ENCODE measurements at places on chromosomes 7 and 10. TPM values are rescaled to one million over a fixed set of nuclear protein-coding genes. Genes with fewer than 3 reads are reported as not detected.

TRDMT1 gene
- 17.1 TPM for total RNA-seq

NUDT13 gene
- total RNA-seq = 2.1 TPM

- DNase-seq = no peak
Measured at GRCh38 chr10:63246356-63246755, 113.2 kb downstream of the NRBF2 start.

GRCh38 chr10:103763374-103764202 lies 91.8 kb downstream of the SH3PXD2A start:
- no peak for DNase-seq

PDGFA gene
- 0.23 TPM for total RNA-seq

DNA sequence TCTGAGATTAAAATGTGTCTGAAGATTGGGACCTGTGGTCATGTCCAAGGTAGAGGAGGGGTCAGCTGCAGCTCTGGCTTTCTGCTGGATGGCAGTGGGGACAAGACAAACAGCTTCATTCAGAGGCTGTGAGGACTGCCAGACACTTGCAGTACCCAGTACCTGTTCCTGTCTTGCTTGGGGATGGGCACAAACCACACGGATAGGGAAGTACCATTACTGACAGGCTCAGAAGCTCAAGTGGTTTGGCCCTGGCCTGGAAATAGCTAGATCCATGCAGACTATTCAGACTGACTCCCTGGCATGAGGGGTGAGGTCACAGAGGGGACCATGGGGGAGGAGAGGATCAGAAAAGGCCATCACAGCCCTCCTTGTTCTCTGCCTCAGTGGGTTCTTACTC lies 56.0 kb upstream of the COMTD1 start:
- no peak for DNase-seq

TSPAN33 gene
- 9.5 TPM for total RNA-seq

- DNase-seq = no peak
Measured at GRCh38 chr10:132837905-132838304, 52.0 kb upstream of the NKX6-2 start.

GRCh38 chr7:1401011-1401410 lies 58.3 kb downstream of the MICALL2 start:
- DNase-seq = no peak

- no peak for DNase-seq
Measured at GRCh38 chr10:17344206-17344605, 110.2 kb downstream of the ST8SIA6 start.

- DNase-seq = no peak
Measured at GRCh38 chr10:92850185-92850584, 1.9 kb downstream of the EXOC6 start.

TAS2R5 gene
- 1.7 TPM for total RNA-seq

SLC26A4 gene
- 0.17 TPM for total RNA-seq

DNA sequence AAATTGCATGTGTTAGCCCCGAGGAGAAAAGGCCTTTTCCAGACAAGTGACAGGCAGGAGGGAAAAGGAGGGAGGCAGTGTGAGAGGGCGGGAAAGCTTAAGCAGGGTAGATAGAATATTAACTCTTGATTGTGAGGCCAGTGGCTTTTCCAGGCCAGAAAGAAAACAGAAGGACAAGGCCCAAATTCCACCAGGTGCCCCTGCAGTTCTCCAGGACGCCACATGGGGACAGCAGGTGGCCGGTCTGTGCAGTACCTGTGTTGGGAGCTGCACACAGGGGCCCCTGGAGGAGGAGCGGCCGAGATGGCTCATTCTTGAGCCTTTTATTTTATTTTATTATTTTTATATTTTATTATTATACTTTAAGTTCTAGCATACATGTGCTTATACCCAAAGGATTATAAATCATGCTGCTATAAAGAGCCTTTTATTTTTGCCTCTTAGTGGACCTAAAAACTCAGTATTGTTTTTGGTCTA lies 141.3 kb upstream of the KLF14 start:
- DNase-seq = peak; percentile 52

GRCh38 chr10:79298403-79299244 lies 48.6 kb upstream of the PPIF start:
- no peak for DNase-seq

DNA sequence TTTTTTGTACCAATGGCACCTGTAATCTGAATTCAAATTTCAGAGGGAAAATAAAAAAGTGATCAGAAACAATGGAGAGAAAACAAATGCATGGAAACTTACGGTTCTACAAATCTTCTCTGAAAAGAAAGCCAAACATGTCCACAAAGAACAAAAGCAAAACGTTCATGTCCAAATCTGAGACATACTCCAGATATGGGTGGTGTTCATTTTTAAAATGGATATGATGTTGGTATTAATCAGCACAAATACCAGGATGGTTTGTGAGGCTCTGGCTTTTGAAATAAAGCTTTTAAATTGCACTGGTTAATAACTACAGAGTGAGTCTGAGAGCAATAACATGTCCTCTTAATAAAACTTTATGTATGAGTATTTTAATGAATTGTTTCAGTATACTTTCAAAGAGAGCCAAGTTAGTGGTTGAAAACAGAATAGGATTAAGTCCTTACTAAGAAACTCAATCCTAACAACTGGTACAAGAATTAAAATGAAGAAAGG lies 366.4 kb downstream of the INHBA start:
- DNase-seq = no peak

- DNase-seq = no peak
Measured at GRCh38 chr10:3622845-3623621, 162.0 kb downstream of the KLF6 start.

ARID5B gene
- total RNA-seq = 26.1 TPM

DNA sequence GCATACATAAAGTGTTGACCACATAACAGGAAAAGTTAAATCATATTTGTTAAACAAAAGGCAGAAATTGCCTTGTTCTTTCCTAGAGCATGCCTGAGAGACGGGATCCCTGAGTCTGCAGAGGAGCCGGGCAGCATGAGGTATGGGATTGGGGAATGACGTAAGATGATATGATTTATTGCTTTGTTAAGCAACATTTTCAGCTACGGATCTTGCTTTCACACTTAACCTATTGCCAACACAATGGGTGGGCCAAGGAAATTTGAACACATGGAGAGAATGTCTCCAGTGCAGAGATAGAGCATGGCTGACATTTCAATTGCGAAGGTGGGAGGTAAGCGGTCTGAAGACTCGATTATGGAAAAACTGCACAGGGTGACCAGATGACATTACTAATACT lies 76.7 kb downstream of the EMX2 start:
- DNase-seq = no peak

FAM221A gene
- 5.8 TPM for total RNA-seq

ABCA13 gene
- total RNA-seq = 0.06 TPM

ADCY1 gene
- total RNA-seq = 0.14 TPM

- no peak for DNase-seq
Measured at GRCh38 chr10:25808372-25808771, 125.7 kb upstream of the MYO3A start.

DNA sequence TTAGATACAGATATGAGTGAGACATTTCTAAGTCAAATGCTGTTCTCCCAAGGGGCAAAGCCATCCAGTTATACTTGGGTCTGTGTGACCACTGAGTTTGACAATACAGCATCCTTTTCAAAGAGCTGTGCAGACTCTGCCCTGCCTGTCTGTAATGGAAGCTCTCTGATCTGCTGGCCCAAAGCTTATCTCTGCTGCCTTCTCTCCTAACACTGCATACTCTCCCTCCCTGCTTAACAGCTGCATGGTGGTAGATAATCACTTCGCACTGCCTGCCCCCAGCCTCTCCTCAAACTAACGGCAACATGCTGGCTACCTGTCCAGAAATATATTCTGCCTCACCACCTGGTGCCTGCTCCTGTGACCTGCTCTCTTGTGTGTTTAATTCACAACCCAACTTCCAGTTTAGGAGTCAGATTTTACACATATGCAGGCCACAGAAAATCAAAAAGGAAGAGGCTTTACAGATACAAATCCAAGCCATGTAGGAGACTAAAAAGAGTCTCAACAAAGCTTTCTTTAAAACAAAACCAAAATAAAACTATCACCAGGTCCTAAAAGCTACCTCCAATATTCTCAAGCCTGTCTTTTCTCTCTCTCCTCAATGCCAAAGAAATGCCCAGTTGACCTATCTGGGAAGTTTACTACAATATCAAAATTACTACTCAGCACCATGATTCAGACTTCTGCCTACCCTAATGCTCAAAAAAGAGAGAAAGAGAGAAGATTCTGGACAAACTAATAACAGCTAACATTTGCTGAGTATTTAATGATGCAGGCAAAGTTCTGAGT lies 145.6 kb downstream of the RELN start:
- no peak for DNase-seq

LIPF gene
- not detected for total RNA-seq

- no peak for DNase-seq
Measured at GRCh38 chr7:36692456-36692855, 31.8 kb downstream of the AOAH start.

DNA sequence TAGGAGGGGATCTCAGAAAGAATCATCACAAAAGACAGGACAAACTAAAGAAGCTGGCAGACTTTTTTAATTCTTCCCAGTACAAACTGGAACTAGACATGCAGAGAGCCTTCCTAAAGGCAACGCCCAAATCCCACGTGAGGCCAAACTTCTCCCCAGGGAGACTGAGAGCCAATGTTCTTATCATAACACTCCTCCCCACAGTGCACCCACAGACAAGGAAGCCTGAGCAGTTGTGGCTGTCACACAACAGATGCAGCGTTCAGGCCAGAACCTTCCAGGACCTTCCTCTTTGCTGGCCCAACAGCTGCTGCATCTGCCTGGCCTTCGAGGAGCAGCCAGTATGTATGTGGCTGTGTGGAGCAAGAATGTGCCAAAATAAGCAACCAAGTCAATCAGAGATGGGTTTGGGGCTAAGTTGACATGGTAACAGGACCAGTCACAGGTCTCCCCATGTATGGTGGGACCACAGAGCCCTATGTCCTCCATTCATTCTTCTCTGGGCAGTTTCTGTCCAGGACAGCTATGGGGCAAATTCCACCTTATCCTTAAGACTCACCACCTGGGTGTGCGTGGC lies 34.9 kb downstream of the SRPK2 start:
- no peak for DNase-seq

GPRIN2 gene
- total RNA-seq = not detected

DNA sequence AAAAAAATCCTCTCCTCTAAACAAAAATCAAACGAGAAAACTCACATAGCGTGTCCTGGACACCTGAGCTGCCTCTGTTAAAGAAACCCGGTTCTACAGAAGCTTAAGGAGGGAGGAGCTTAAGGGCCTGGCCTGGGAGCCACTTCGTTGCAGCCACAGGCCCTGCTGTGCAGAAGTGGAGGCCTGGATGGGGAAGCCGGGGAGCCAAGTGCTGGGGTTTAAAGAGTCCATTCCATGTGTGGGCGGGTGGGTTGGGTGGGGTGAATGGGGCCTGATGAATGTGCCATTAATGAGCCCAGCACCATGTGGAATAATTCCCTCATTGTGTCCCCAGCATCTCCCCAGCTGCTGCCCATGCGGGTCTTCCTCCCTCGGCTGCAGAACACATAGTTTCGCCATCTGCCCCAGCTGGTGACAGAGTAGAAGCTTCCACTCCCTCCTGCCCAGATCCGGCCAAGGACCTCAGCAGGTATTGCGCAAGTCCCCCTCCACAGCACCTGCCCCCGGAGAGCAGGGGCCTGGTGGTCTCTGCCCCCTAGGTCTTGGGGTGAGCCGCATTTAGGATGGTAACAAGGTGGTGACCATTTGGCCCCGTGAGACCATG lies 127.8 kb upstream of the BTBD16 start:
- DNase-seq = no peak

DNA sequence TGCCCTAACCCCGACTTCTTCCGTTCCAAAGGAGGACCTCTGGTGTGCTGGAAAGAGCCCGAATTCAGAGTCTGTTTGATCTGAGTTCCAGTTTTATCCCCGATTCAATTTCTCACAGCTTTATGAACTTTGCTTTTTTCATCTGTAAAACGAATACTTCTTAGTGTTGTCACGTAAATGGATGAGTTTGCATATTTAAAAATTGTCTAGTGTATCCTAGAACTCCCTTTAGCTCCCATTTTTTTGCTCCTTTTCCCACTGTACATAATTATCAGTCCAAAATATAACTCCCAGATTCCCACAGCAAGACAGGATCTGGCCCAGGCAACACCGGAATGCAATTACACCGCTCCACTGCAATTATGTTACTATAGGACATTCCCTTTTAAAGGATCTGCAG lies 80.7 kb upstream of the ARHGAP21 start:
- no peak for DNase-seq

SPDYE9 gene
- total RNA-seq = not detected

DNA sequence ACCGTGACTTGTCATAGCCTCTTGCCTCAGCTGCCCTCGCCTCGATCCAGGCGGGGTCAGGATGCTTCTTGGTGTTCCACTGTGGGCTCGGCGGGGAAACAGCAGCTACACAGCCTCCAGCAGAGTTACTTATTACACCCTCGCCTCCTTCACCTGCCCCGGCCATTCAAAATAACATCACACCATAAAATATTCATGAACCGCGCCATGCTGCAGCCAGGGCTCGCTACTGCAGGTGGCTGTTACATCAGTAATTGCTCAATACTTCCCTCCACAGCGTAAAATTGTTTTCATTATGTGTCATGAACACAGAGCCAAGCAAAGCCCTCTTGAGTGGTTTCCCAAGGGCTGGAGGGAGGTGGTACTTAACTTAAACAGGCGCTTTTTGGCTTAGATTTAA lies 241.5 kb upstream of the SP8 start:
- DNase-seq = no peak

AVL9 gene
- 35.9 TPM for total RNA-seq

DNA sequence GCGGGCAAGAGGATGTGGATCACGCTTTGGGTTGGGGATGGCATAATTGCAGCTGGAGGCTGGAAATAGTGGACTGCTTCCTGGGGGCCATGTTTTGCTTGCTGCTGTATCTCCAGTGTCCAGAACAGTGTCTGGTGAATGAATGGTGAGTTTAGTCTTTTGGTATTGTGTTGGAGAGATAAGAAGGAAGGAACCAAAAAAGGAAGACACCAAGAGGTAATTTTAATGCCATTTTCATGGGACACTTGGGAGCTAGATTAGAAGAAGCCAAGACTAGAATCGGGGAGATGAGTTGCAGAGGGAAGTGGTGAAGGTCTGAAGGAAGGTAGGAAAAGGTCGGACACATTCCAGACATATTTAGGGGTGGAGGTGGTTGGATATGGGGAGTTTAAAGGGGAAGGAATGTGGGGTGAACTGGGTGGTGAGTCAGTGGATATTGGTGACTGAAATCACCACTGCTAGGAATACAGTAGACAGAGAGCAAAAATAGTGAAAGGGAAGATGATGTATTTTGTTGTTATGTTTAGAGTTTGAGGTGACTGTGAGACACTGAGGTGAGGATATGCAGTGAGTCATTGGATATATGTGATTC lies 76.7 kb downstream of the CCNY start:
- DNase-seq = no peak

- no peak for DNase-seq
Measured at GRCh38 chr10:48251525-48252353, 22.8 kb downstream of the FRMPD2 start.

DNA sequence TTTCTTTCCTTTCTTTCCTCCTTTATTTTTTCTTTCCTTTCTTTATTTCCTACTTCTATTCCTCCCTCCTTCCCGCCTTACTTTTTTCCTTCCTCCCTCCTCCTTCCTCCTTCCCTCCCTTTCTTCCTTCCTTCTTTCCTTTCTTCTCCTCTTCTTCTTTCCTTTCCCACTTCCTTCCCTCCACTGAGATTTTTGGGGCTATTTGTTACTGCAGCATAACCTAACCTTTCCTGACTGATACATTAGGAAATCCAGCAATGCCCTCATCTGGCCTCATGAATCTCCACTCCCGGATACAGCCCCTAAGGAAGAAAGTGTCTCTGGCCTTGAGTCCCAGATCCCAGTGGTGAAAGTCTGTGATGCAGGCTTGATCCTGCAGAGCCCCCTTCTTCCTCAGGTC lies 38.6 kb upstream of the BAIAP2L1 start:
- no peak for DNase-seq

ATOH7 gene
- not detected for total RNA-seq

All from activated naive CD8-positive, alpha-beta T cell treated with anti-CD3 and anti-CD28 coated beads, Interleukin-2, amount 10 ng/mL, durations not matched to agents 7 days and 5 days (primary cell).